SIG-M5 (cell line): ENCODE measurements at places on chromosomes 12 and 14.
A peak's percentile ranks its signal among the peaks of the same experiment; 100 is the strongest.

DNA sequence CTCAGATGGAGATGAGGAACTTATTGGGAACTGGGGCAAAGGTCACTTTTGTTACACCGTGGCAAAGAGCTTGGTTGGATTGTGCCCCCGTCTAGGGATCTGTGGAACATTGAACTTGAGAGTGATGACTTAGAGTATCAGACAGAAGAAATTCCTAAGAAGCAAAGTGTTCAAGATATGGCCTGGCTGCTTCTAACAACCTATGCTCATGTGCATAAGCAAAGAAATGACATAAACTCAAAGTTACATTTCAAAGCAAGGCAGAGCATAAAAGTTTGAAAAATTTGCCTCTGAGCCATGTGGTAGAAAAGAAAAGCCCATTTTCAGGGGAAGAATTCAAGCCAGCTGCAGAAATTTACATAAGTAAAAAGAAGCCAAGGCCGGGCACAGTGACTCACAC lies 21.5 kb upstream of the RAP1B start:
- DNase-seq = no peak

DNA sequence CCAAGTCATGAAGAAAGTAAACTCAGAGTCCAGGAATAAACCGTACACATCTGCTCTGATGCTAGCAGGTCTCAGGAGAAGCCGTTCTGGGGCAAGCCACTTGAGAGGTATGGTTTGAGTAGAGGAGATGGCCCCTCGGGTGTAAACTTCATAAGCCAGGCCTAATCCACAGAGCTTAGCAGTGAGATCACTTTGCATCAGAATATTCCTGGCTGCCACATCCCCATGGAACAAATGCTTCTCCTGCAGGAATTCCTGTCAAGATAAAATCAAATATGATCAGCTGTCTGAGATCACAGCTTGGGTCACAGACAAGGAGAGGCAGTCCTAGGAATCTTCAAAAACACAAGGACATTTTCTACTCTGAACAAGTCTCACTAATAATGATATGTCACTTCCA lies 11.2 kb upstream of the MAGOHB start:
- DNase-seq = no peak

- no peak for DNase-seq
Measured at GRCh38 chr14:53109105-53110041, 43.8 kb downstream of the DDHD1 start.

GRCh38 chr12:121796855-121797751 lies 3.6 kb upstream of the RHOF start:
- no peak for DNase-seq

DNA sequence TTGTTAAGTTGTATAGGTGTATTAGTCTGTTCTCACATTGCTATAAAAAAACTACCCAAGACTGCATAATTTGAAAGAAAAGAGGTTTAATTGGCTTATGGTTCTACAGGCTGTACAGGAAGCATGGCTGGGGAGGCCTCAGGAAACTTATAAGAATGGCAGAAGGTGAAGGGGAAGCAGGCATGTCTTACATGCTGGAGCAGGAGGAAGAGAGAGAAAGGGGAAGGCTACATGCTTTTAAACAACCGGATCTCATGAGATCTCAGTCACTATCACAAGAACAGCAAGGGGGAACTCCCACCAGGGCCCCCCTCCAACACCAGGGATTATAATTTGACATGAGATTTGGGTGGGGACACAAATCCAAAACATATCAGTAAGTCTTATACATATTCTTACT lies 60.5 kb upstream of the OR10AD1 start:
- DNase-seq = no peak

GRCh38 chr14:88045705-88046104 lies 40.8 kb downstream of the GPR65 start:
- no peak for DNase-seq

DNA sequence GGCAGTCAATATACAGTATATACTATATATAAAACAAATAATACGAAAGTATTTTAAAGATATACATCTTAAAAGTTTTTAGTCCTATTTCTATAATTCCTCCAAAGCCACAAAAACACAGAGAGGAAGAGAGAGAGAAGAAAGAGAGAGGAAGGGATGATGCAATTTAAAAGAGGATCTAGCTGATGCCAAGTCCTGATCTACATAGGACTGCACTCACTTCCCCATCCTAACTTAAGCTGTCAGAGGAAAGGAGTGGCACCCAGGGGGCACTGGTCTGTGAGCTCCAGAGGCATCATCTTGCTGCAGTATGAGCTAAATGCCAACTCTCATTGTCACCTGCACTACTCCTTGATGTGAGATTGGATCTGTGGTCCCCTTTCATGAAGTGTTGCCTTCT lies 95.8 kb downstream of the C12orf42 start:
- DNase-seq = peak; percentile 27

GRCh38 chr12:98895086-98895651 lies 250.1 kb downstream of the APAF1 start:
- no peak for DNase-seq

GRCh38 chr12:116338064-116338846 lies 60.8 kb upstream of the MED13L start:
- DNase-seq = no peak

- DNase-seq = no peak
Measured at GRCh38 chr14:77103951-77104350, 5.9 kb downstream of the CIPC start.

DNA sequence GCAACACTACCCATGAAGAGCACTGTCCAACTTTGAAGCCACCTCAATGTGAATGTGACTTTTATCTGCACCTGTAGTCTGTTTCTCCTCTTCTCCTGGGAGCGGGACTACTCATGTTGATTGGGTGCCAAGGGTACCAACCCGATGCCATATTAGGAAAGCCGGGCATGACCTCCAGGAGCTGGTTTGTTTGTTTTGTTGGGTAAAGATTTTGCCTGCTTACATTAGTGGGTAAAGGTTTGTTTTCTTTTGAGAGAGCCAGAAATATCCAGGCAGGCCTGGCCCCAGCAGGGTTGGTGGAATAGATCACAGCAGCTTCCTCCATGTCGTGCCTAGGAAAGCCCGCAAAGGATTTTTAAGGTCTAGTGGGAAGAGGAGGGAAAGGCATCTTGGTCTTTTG lies 19.7 kb upstream of the ITPK1 start:
- no peak for DNase-seq

- DNase-seq = no peak
Measured at GRCh38 chr12:130970165-130970907, 16.6 kb downstream of the ADGRD1 start.

DNA sequence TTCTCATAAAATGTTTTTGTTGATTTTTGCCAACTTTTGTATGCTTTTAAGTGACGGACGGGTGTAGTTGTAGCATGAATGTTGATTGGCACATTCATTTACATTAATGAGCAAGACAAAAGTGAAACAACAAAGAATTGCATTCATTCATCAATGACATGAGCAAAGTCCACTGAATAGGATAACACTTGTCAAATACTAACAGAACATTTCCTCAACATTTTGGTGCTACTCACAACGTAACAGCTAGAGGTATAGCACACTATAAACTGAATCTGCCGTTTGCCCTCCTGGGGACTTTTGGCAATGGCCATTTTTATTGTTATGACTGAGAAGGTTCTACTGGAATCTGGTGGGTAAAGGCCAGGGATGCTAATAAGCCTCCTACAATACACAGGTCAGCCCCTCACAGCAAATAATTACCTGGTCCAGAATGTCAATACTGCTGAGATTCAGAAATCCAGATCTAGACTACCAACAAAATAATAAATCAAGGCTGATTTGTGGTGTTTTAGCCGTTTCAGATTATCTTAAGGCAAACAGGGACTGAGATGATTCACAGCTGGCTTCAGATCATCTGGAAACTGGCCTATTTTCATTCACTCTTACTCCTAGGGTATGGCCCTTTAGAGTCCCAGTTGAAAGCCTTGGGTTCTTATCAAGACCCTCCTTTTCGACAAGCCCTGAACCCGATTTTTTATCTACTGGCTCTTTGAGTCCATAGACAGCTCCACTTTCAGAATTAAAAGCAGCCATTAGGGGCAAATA lies 22.5 kb upstream of the CDKN3 start:
- no peak for DNase-seq

- DNase-seq = no peak
Measured at GRCh38 chr14:49089107-49089506, 497.1 kb downstream of the RPS29 start.

DNA sequence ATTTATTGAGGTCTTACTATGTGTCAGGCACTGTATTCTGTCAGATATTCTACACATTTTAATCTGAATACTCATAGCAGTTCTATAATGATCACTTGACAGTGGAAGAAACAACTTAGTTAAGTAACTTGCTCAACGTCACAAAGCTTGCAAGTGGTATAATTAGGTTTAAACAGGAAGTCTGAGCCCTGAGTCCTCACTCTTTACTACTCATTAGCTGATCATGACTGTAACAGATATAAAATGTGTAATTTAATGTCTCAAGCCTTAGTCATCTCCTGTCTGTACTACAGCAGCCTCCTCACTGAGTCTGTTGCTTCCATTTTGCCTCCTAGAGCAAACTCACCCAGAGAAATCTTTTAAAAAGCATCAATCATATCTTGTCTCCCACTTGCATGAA lies 38.9 kb downstream of the PPP4R4 start:
- DNase-seq = no peak

DNA sequence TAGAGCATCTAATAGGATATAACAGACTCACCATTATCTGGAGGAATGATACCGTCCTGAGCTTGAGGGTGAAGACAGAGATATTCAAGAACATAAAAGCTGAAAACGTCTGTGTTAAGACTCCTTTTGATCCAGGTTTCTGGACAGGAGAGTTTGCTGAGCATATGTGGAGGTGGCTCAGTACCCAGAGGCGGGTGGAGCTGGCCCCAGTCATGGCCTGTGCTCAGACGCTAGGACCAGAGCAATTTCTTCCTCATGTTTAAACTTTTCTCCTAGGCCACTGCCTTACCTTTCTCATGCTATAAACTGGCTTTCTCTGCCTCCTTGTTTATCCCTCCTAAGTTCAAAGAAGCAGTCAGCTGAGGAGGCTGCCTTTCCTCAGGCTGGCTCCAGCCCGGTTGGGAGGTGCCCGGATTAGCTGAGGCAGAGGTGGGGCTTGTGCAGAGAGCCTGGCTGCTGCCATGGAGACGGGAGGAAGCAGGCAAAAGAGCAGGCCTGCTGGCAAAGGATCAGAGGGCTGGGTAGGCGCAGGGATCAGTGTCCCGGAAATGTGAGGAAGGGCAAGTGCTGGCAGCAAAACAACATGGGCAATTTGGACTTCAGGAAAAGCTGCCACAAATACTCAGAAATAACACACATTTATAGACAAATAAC lies 13.7 kb downstream of the COA8 start:
- DNase-seq = no peak

DNA sequence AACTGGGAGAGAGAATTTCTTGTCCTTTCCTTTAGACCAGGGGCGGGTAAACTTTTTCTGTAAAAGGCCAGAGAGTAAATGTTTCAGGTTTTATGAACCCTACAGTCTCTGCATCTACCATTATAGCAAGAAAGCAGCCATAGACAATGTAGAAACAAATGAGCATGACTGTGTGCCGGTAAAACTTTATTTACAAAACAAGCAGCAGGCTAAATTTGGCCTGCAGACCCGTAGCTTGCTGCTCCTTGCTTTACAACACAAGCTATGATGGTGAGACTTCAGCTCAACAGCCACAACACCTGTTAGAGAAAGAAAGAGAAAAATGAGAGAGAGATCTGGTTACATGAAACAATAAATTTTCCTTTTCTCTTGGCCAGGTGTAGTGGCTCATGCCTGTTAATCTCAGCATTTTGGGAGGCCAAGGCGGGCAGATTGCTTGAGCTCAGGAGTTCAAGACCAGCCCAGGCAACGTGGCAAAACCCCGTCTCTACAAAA lies 4.2 kb upstream of the CDC42BPB start:
- DNase-seq = no peak

GRCh38 chr14:105088812-105089745 lies 23.8 kb upstream of the GPR132 start:
- no peak for DNase-seq

DNA sequence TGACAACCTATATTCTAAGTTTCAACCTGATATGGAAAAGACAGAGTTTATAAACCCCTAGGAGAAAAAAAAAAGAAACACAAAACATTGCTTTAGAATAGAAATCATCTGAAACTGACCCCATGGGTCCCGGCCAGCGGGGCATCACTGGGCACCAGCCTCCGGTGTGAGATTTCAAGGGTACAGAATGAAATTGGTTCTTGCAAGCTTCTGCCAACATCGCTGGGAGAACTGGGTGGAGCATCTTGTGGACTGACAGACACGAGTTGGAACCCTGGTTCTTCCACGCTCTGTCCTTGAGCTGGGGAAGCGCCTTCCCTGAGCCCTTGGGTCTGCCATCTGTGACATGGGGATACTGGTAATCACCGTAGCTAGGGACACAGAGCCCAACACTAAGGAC lies 173.6 kb downstream of the PHETA1 start:
- DNase-seq = no peak

DNA sequence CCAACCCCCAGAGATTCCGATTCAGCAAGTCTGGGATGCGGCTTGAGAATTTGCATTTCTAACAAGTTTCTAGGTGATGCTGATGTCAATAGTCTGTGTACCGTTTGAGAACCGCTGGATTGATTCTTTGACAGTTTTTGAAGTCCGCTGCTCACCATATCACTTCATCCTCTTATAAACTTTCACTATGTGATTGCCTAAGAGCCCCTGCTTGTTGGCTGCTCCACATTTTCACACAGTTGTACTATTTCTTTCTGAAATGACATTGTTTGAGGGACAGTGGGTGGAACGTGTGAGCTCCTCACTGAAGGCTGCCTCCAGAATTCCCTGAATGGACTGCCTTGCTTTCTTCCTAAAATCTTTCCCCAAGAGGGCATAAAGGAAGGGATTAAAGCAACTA lies 7.7 kb downstream of the C3AR1 start:
- no peak for DNase-seq

DNA sequence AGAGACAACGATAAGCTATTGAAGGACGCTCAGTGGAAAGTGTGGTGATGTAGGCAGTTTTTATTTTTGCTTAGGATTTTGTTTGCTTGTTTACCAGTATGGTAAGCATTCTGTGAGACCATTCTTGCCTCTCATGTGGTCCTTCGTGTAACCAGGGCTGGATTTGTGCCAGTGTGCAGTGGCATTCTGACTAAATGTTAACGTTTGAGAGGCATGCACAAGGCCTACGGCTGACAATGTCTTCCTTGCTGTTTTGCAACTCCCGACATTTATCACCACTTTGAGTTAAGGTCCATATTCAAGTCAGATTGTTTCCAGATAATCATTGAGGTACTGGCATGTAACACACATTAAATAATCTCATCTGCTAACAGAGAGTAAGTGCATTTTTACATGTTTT lies 102.3 kb upstream of the BCAT1 start:
- no peak for DNase-seq
